ENCODE measurements at places on chromosomes 12 and 14.

GRCh38 chr14:101980700-101981099, 16.3 kb downstream of the DYNC1H1 start:
- DNase-seq, result no peak

GRCh38 chr12:69966409-69966808, 141.4 kb downstream of the MYRFL start:
- DNase-seq, result peak; percentile 13

DNA sequence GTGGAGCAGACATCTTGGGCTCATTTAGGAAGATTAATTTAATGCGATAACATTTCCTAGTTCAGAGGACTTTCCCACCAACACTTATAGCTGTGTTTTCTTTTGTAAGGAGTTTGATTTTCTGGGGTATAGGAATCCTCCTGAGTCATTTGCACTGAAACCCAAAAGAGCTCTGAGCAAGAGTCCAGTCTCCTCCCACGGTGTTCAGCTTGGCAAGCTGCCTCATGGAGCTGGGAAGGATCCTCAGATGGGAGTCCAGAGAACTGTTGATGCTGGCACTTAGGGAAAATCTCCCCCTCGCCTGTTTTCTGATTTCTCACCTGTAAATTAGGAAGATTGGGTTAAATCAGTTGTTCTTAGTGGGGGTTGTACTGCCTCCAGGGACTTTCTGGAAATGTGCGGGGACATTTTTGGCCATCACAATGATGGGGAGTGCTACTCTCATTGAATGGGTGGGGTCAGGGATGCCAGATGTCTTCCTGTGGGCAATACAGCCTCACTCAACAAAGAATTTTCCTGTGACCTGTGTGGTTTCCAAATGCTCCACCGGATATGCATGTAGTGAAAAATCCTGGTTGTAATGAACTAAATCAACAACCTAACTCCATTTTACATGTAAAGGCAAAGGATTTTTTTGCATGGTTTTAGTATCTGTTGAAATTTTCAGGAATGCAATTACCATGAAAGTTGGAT, 150.6 kb downstream of the ADCK1 start:
- DNase-seq, result no peak

GRCh38 chr12:91120781-91121180, 9.5 kb upstream of the LUM start:
- no peak for DNase-seq

GRCh38 chr12:113697651-113698509, 226.2 kb upstream of the LHX5 start:
- no peak for DNase-seq

GRCh38 chr14:83867566-83868225, 1662.2 kb upstream of the FLRT2 start:
- DNase-seq, result no peak

DNA sequence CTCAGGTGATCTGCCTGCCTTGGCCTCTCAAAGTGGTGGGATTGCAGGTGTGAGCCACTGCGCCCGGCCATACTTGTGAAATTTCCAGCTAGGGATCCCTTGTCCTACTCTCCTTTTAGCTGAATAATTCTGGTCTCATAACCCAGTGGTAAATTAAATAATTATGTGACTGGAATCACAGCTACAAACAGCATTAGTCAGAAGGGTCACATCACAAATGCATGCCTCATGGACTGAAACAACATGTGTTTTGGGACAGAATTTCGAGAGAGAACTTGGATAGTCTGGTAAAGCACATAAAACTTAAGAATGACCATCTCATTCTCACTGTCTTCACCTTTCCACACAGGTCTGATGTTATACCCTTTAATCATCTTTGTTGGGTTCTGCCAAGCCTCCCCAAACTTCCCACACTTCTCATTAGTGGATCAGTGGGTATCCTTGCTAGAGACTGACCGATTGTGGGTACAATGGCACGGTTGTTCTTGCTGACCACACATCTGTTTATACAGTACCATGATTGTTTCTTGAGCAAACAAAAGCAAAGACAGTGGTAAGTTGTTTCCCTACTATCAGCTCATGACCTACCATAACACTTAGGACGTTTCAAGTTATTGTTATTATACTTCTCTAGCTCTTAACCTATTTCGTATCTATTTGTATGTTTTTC, 5.1 kb downstream of the GPRC5D start:
- no peak for DNase-seq

- no peak for DNase-seq
Observed at GRCh38 chr14:36367985-36368774, 47.7 kb upstream of the MBIP start.

- DNase-seq, result no peak
Observed at GRCh38 chr14:61103541-61104339, 122.7 kb downstream of the SLC38A6 start.

DNA sequence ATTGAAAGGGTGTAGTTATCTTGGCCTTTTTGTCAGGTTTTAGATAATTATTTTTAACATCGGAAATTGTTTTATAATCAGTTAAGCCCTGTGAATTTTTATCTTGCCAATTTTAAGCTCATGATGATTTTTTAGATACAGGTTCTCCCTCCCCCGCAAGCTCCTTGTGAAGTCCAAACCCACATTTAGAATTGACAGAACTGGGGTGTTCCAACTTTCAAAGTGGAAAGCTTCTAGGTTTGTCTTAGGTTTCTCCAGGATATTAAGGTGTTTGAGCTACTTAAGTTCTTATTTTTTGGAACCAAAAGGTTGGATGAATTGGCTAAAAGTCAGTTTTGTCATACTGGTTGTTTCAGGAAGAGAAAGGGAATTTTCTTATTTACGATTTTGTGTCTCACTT, 49.1 kb downstream of the ATP2A2 start:
- no peak for DNase-seq

- no peak for DNase-seq
Observed at GRCh38 chr12:80860206-80860605, 77.5 kb downstream of the LIN7A start.

All from endothelial cell (in vitro differentiated cells).